HS-5 (cell line): ENCODE measurements at places on chromosomes 3 and 15.

DNA sequence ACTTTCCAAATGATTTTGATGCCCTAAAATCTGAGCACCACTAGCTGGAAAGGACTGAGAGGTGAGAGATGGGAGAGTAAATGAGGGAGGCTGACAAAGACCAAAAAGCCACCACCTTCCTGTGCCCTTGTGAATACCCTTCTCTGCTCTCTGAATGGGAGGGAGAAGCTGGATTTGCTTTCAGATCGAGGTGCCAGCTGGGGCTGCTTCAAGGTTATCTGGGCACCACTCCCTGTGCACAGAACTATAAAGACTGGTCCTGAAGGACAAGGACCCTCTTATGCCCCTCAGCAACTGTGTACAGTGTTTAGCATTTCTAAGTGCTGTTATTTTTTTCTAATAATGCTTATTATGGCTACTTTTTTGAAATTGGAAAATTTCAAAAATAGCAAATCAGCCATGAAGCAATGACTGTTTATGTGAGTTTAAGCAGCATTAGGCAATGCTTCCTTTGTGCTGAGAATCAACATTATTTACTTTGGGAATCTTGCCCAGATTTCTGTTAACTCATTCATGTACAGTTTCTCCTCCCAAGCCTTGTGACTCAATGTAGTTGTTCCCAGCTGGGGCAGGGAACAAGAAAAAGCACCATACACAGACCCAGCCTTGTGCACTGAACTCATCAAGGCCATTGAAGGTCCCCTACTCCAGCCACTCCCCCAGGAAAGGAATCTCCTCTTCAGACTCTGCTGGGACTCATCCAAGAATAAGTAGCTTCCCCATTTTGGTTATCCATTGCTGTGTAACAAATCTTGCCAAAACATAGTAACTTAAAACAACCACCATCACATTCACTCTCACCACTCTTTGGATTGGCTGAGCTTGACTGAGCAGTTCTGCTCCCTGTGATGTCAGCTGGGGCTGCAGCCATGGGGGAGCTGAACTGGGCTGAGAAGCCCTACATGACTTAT lies 37.3 kb upstream of the CDV3 start:
- DNase-seq = peak; percentile 85

- no peak for DNase-seq
Measured at GRCh38 chr15:60347480-60348049, 50.2 kb downstream of the ANXA2 start.

DNA sequence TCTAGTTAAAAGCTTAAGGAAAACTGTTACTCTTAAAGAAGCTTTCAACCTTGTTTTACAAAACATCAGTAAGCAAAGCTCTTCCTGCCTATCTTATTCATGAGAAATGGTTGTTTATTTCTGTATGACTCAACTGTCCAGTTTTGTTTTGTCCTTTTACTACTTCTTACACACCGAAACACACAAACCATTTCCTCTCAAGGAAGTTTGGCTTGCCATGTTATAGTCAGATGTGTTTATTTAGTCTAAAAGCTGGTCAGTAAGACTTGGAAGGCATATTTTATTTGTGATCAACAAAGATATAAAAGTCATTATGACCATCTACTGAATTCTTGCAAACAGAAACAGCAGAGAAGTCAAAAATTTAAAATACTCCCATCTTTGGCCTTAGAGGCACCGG lies 53.2 kb upstream of the RBSN start:
- DNase-seq = no peak

GRCh38 chr3:129432671-129433070 lies 4.2 kb upstream of the EFCAB12 start:
- no peak for DNase-seq

DNA sequence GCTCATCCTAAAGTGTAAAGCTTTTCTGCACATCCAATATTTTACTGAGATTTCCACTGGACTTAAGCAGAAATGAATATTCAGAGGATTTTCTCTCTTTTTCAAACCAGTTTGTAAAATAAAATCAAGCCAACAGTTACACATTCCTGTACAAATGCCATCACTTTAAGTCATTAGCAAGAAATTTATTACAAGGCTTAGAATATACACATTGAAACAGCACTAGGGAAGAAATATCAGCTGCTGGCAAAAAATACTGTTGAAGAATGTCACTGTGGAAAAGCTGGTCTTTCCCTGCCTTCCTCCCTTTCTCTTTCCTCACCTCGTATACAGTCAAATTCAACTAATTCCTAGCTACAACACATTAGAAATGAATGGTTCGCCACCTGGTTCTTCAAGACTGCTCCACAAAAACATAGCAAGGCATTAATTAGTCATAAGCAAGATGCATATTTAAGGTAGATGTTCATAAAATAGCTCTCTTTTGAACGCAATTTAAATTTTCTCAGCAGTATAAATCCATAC lies 21.3 kb downstream of the PLOD2 start:
- no peak for DNase-seq

DNA sequence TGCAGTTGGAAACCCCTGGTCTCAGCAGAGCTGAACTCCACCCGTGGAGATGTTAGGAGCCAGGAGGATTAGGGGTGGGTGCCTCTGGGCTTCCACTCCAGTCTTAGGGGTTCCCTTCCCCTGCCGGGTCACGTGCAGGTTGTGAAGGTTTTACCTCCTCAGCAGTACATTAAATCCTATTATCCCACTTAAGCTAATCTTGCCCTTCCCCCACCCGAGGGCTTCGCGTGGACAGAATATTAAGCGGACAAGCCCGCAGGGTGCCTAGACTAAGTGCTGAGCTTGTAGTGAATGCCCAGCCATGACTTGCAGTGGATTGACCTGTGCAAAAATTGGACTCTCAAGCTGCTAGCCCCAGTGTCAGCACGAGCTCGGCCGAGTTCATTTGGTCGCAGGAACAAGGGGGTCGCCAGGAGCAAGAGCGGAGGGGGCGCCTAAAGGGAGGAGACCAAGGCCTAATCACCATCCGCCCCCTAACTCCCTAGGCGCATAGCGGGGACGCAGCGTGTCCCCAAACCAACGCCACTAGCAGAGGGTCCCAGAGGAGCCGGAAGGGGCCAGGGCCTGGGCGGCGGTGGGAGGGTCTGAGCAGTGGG lies 498 bp upstream of the SEMA4B start:
- DNase-seq = no peak

GRCh38 chr15:88637841-88638625 lies 783 bp upstream of the ISG20 start:
- DNase-seq = no peak

- DNase-seq = no peak
Measured at GRCh38 chr15:87196498-87196897, 1060.0 kb downstream of the NTRK3 start.

GRCh38 chr3:188573291-188573940 lies 419.5 kb downstream of the LPP start:
- no peak for DNase-seq

DNA sequence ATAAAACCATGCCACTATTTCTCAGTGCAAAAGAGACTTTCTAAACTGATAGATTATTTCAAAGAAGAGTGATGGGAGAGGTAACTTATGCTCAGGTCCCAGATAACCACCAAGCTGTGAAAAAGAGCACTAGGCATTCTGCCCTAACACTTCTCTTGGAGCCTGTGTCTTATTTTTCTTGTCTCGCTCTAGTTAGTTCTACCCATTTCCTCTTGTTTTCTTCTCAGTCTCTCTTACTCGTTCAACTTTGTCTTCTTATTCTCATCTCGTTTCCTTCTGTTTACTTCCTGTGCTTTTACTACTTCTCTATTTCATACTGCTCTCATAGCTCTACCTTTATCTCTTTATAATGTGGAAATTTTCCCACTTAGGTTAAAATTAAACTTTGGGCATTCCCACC lies 91.8 kb upstream of the CGNL1 start:
- no peak for DNase-seq

- no peak for DNase-seq
Measured at GRCh38 chr3:53718462-53718861, 127.8 kb downstream of the CHDH start.

GRCh38 chr15:74220475-74221248 lies 15.5 kb upstream of the CCDC33 start:
- DNase-seq = no peak
